ENCODE measurements at places on chromosomes 3 and 15.
A peak's percentile ranks its signal among the peaks of the same experiment; 100 is the strongest.

DNA sequence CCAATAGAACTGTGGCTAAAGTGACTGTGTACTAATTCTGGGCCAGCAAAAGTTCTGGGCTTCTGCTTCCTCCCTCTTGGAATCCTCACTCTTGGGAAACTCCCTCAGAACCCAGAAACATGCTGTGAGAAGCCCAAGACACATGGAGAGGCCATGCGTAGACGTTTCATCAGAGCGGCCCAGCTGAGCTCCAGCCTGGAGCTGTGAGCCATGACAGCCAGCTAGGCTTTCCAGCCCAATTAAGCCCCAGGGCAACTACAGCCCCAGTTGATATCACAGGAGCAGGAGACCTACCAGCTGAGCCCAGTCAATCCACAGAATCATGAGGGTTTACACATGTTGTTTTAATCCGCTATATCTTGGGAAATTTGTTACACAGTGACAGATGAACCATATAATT, 43.6 kb upstream of the CNOT10 start:
- no peak for DNase-seq

- peak; percentile 95 for DNase-seq
Measured at GRCh38 chr15:65530318-65531111, at the start of gene HACD3. Gene HACD3 (plus strand): TSS chr15:65530463. CDS start chr15:65530632, 169 bp downstream.

- DNase-seq, result no peak
Measured at GRCh38 chr3:143081844-143082778, 37.5 kb upstream of the CHST2 start.

- DNase-seq, result no peak
Measured at GRCh38 chr3:160112481-160112880, 112.7 kb upstream of the C3orf80 start.

GRCh38 chr3:101634591-101635196, 42.2 kb downstream of the ZBTB11 start:
- no peak for DNase-seq

DNA sequence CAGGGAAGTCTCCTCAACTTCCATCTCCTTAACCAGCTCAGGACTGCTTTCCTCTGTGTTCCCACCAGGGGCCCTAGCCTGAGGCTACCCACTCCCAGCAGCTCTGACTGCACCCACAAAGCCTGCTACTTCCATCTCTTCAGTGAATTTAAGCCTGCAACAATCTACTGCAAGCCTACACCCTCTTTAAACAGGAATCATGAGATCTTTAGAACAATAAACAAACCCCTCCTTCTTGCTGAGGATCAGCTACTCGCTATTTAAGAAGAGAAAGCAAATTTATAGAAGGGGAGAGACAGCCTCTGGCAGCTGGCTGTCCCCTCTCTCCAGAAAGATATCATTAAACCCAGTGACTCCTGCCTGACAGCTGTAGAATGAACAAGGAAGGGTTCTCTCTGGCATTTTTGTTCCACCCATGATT, 51.9 kb downstream of the ARHGAP31 start:
- DNase-seq, result no peak

DNA sequence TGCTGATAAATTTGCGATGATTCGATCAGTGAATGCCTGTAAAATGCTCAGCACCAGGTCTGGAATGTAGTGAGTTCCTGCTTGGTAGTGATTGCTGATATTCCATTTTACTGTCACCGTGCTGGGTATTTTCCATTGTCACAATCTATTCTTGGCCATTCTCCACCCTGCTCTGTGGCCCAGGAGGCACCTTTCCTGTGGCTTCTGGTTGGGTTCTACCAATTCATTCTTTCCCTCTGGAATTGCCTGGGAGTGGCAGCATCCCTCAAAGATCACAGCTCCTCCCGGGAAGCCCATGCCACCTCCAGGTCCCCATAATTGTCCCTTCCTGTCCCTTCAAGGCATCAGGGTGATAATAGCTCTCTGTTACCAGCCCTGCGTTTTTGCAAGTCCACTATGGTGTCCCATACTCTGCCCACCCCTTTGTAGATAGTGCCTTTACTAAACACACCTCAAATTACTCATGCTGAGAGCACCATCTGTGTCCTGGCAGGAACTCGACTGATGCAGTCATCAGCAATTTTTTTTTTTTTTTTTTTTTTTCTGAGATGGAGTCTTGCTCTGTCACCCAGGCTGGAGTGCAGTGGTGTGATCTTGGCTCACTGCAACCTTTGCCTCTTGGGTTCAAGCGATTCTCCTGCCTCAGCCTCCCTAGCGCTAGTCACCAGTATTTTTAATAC, 177.8 kb upstream of the PROK2 start:
- no peak for DNase-seq

GRCh38 chr15:29081781-29082180, 187.8 kb downstream of the NSMCE3 start:
- DNase-seq, result no peak

DNA sequence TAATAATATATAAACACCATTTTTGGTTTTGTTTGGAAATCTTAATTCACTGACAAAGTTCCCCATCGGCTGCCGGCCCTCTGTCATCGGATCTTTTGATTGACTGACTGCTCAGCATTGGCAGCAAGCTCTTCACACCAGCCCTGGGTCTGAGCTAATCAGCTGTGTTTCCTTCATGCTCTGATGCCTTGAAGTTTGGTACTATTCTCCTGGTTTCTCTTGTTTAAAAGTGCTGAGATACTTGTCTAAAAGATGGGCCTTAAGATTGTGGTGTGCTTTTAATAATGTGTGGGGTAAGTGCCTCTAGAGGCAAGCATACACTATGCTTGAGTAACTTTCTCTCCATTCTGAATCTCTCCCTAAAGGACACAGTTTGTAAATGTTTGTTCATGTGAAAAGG, 415.5 kb upstream of the TPRG1 start:
- no peak for DNase-seq

DNA sequence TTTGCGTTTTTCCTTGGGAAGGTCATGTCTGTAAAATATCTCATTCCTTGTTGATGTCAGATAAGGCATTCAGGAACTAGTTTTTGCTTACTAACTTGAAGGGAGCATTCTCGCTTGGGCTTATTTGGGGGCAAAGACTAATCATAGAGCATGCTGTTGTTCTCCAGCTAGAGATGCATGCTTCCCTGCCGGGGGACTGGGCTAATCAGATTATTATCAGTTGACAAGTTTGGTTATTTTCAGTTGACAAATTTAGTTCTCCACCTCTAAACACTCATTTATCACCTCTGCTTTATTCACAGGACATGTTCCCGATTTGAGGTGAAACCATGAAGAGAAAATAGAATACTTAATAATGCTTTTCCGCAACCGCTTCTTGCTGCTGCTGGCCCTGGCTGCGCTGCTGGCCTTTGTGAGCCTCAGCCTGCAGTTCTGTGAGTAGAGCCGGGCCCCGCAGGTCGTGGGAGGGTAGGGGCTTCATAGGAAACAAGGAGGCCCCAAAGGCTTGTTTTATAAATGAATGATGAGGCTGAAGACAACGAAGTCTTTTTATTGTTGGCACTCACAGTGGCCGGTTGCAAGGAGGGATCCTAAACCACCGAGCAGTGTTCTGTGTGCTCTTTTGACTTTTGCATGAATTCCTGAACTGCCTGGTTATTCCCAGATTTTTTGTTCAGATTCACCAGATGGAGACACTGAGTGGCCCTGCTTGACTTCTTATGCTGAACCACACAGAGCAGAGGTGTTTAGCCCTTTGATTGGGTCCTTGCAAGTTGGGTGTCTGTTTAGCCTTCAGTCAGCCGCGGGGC, 28.4 kb downstream of the PXYLP1 start:
- DNase-seq, result no peak

DNA sequence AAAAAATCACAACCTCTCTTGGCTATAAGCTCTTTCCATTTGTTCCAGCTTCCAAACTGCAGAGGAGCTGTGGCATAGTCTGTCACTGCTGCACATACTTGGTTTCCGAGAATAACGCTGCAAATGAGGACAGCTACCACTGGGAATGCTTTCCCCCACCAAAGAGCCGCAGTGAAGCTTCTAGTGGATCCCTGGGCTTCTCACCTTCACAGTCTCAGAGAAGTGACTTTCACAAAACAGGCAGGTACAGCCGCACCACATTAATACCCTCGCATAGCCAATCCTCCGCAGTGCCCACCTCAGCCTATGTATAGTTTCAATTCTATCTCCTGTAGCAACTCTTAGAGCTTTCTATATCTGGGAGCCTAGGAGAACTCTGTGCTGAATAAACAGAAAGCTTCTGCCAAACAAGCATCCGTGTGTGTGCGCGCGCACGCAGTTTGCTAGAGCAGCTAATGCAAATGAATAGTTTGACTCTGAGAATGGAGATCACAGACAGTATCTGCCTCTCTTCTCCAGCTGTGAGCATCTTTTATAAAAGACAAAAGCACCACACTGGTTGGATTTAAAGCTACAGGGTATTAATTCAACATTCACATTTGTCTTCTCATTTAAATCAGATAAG, 81.9 kb upstream of the PLXND1 start:
- peak; percentile 30 for DNase-seq

- no peak for DNase-seq
Measured at GRCh38 chr3:33926998-33927605, 128.7 kb downstream of the PDCD6IP start.

- DNase-seq, result no peak
Measured at GRCh38 chr15:42152921-42153698, 3.3 kb downstream of the PLA2G4F start.

GRCh38 chr3:187361835-187362234, 6.3 kb upstream of the RTP4 start:
- no peak for DNase-seq

DNA sequence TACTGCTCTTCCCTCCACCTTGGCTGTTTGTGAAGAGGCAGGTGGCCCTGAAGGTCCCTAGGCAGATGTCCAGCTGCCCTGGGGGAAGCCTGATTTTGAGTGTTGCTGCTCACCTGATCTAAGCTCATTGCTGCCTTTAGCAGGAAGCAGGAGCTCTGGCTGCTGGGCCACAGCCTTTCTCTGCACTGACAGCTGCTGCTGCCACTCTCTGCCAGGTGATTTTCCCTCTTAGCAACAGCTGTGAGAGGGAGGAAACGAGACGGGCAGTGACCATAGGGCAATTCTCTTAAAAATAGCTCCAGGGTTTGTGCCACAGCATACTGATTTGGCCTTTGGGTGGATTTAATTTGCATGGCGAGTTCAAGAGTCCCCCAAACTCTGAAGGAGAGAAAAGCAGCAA, 415.8 kb upstream of the SEMA6D start:
- DNase-seq, result no peak

- no peak for DNase-seq
Measured at GRCh38 chr3:58150130-58150809, 60.5 kb downstream of the DNASE1L3 start.

- DNase-seq, result no peak
Measured at GRCh38 chr15:49458145-49458544, 35.1 kb downstream of the FGF7 start.

GRCh38 chr15:83129791-83130190, 22.3 kb downstream of the TM6SF1 start:
- DNase-seq, result no peak

- no peak for DNase-seq
Measured at GRCh38 chr3:127992127-127992526, 60.1 kb upstream of the SEC61A1 start.

DNA sequence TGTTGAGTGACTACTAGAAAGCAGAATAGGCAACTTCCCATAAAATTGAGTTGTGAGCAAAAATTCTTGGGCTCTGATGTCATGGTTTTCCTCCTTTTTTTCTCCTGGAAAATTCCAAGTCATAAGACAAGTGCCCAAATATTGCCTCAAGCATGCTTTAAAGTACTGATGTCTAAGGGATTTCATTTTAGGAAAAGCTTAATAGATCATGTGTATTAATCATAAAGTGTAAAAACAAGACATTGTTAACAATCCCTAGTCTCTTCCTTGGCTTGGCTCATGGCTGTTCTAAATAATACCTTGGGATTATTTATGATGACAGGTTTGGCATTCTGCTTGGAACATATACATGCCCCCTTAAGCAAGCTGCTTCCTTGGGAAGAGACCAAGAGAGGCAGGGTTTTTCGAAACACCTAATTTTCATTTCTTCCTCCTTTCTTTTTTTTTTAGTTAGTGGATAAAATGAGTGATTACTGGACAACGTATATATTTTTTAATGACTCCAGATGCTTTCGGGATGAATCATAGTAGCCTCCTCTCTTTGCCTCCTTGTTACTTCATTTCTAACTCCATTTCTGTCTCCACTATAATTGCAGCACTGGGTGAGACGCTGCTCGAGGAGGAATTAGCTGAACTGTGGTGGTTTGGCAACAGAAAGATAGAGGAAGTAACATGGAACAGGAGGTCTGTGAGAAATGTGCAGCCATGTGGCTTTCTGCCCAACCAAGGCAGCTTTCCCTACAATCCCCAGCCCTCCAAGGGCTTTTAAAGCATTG, 104.9 kb downstream of the TPRG1 start:
- DNase-seq, result no peak

DNA sequence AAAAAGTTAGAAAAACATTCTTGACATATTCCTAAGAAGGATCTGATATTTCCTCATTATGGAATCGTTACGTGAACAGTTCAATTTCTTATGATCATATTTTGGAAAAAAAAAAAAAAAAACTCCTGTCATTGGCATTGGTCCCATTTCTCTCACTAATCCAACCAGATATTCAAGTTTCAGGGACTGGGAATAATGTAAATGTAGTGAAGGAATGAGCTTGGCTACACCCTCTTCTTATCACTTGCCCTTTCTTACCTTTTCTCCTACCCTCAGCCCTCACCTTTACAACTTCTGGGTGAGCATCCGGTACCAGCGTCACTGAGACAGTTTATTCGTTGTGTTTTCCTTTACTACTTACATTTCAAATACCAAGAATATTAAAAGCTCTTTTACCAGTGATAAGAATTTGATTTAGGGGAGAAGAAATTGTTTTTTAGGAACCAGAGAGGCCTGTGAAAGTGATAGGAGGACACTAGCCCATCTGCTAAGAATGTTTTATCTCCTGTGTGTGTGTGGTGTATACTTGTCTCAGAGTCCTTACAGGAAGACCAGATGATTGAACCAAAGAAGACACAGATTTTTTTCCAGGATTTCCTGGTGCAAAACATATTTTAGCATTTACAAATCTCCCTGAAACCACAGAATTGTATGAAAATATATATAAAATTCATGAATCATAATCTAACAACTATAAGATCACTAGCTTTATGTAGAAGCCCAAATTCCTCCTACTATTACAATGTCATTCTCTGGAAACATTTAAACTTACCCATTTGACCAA, 946.7 kb downstream of the ZPLD1 start:
- no peak for DNase-seq

GRCh38 chr3:57131210-57131588, 34.0 kb downstream of the IL17RD start:
- DNase-seq, result no peak

- DNase-seq, result no peak
Measured at GRCh38 chr15:98676586-98677270, 28.4 kb downstream of the IGF1R start.

Measured in endothelial cell (in vitro differentiated cells).